Kidney (tissue), 22 donors: ENCODE measurements at places on chromosomes 3 and 15. TPM values are rescaled to one million over a fixed set of nuclear protein-coding genes. Genes with fewer than 3 reads are reported as not detected.

- no peak overlapping the region for H3K27ac ChIP-seq
- no peak overlapping the region for H3K4me3 ChIP-seq
- peaks cover 2% of the 10 kb centered on the region for H3K36me3 ChIP-seq
- DNase-seq, result no peak
- H3K27me3 ChIP-seq, result no peaks in the 10 kb centered on the region
- peaks cover 5% of the 10 kb centered on the region for H3K4me1 ChIP-seq
These were observed 63.2 kb downstream of the DCUN1D1 start for GRCh38 chr3:182917134-182917533.

GRCh38 chr15:42286445-42287029 lies 13.3 kb upstream of the TMEM87A start:
- no peak for DNase-seq
- no peaks in the 10 kb centered on the region for H3K4me1 ChIP-seq
- H3K4me3 ChIP-seq, result no peak overlapping the region
- H3K36me3 ChIP-seq, result no peaks in the 10 kb centered on the region
- H3K27ac ChIP-seq, result no peak overlapping the region
- no peaks in the 10 kb centered on the region for H3K27me3 ChIP-seq

- H3K4me1 ChIP-seq, result peaks cover 1% of the 10 kb centered on the region
- H3K27ac ChIP-seq, result no peak overlapping the region
- H3K36me3 ChIP-seq, result no peaks in the 10 kb centered on the region
- no peak for DNase-seq
These were observed 40.1 kb upstream of the MUC13 start for GRCh38 chr3:124974691-124975090.

DNA sequence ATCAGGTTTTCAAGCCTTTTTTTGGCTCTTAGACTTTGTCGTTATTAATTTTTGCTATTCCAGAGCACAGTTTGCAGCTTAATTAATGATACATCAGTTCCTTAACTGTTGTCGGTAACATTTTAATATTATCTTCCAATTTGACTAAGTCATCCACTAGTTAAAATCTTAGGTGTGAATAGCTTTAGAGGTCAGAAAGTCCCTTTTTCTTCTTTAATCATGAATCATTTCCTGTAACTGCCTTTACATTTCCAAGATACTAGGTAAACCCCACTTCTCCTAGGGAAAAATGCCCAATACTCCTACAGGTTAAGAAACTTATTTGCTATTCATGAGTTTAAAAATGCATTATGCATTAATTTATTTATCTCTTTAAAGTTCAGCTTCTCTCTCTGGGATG lies 260.9 kb upstream of the CFAP20DC start:
- H3K27me3 ChIP-seq, result no peaks in the 10 kb centered on the region
- no peak overlapping the region for H3K27ac ChIP-seq
- DNase-seq, result no peak
- H3K36me3 ChIP-seq, result no peaks in the 10 kb centered on the region
- H3K4me1 ChIP-seq, result no peaks in the 10 kb centered on the region

- no peak overlapping the region for H3K27ac ChIP-seq
- DNase-seq, result no peak
- no peaks in the 10 kb centered on the region for H3K27me3 ChIP-seq
- no peaks in the 10 kb centered on the region for H3K4me1 ChIP-seq
These were observed 65.4 kb upstream of the THSD4 start for GRCh38 chr15:71049706-71050422.

DNA sequence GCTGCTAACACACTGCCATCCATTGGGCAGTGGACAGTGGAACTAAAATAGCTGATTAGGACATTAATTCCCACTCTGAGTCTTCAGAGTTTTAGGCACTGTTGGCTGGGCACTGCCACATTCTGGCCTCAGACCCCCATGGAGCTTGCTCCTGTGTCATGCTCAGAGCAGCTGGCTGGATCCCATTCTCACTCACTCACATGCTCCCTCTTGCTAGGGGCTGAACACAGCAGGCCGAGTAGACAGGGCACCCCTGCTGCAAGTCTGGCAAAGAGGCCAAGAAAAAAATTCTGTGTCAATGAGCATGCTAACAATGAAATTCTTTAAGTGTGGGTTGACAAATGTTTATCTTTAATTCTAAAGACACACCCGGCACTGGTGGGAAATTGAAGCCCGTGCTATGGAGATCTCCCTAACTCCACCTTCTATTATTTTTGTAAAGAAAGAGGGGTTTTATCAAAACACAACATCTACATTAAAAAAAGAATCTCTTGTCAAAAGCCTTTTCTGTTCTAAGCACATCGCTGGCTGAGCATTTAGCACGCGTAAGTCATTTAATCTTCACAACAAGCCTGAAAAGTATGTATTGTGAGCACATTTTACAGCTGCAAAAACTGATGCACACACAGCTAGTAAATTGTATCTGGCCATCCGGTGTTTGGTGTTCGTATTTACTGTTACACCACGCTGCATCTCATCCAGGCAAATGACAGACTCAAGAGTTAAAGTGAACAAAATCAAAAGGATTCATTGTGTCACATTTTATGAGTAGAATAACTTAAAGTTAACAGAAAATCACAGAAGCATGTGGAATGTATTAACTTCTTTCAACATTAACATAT lies 362.1 kb downstream of the PLOD2 start:
- no peaks in the 10 kb centered on the region for H3K4me1 ChIP-seq
- no peaks in the 10 kb centered on the region for H3K27me3 ChIP-seq
- H3K36me3 ChIP-seq, result no peaks in the 10 kb centered on the region
- no peak overlapping the region for H3K27ac ChIP-seq

The CYP1A1 gene
- total RNA-seq, result 0.13 TPM

The MESP1 gene
- 2.1 TPM for total RNA-seq

The PCLAF gene
- total RNA-seq, result 1.5 TPM

The AQR gene
- total RNA-seq, result 30.9 TPM

The CAMP gene
- not detected for total RNA-seq

The PLSCR5 gene
- total RNA-seq, result not detected

The ADAMTSL3 gene
- 23.4 TPM for total RNA-seq
